Stimulated activated CD8-positive, alpha-beta memory T cell treated with anti-CD3 and anti-CD28 coated beads, Interleukin-15, amount 100 ng/mL, for 48 hours (primary cell): ENCODE measurements at places on chromosomes 6 and 20.

DNA sequence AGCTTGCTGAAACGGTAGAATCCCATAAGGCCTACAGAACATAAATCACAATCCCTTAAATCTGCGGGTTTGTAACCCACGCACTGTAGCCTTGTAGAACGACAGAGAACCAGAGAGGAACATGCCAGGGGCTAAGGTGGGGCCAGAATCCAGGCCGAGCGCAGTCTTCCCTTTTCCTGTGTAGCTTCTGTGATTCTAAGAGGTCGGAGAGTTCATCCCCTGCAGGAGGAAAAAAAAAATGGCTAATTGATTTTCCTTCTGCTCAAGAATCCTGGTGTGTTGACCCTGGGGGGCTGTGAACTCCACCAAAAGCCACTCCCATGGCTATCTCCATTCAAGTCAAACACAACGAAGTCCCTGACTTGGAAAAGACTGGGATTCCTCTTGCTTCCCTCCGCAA lies 96.3 kb downstream of the SPTLC3 start:
- no peak for DNase-seq

GRCh38 chr6:116010790-116011401 lies 49.8 kb downstream of the FRK start:
- peak; percentile 19 for DNase-seq

DNA sequence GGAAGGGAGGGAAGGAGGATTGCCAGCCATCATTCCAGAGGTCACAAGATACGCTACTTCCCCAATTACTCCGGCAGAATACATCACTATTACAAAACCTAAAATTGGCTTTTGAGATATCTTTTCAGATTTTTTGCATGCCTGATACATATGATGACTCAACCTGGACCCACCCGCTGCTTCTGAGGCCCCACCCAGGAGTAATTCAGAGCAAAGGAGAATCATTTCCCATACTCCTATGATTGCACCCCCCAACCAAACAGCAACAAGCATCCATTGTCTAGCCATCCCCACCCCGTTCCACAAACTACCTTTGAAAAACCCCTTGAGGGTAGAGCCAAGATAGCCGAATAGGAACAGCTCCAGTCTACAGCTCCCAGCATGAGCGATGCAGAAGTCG lies 163.5 kb upstream of the GJE1 start:
- DNase-seq: no peak

DNA sequence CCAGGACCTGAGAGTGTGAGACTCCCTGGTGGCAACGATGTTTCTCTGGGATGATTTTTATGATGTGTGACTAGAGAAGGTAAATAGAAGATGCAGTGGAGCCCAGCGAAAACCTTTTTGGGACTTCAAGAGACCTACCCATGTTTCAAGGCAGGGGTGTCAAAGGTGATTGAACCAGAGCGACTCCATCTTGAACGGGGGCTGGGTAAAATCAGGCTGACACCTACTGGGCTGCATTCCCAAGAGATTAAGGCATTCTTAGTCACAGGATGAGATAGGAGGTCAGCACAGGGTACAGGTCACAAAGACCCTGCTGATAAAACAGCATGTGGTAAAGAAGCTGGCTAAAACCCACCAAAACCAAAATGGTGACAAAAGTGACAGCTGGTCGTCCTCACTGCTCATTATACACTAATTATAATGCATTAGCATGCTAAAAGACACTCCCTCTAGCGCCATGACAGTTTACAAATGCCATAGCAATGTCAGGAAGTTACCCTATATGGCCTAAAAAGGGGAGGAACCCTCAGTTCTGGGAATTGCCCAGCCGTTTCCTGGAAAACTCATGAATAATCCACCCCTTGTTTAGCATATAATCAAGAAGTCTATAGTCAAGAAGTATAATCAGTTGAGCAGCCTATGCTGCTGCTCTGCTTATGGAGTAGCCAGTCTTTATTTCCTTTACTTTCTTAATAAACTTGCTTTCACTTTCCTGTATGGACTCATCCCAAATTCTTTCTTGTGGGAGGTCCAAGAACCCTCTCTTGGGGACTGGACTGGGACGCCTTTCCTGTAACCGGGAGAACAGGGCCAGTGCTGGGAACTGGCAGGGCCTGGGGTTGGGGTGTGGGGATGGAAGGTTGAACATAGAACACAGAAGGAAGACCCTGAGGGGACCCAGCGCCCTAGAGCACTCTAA lies 526.4 kb downstream of the QKI start:
- no peak for DNase-seq

DNA sequence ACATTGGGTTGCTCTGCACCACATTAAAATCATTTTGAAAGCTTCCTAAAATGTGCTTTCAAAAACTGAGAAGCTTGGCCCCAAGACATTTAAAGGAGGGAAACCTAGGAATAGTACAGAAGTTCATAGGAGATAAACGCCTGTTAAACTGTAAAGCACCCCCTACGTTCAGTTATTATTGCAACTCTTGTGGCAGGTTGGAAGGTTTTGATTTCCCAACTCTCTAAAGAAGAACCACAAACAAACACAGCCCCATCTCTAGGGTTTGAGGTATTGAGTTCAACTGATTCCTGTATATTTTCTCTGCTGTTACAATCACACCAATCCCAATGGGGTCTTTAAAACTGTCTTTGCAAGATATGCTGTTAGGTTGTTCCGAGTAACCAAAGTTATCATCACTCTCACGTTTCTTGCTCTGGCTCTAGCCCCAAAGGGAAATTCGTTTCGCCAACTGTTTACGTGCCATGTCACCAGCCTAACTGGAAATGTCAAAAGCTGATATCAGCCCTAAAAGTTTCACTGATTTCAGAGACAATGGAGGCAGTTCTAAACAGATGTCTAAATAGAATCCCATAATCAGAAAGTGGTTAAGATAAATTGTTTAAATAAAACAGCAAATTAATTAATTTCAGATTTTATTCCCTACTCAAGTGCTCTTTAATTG lies 12.1 kb downstream of the TFAP2A start:
- DNase-seq: no peak

DNA sequence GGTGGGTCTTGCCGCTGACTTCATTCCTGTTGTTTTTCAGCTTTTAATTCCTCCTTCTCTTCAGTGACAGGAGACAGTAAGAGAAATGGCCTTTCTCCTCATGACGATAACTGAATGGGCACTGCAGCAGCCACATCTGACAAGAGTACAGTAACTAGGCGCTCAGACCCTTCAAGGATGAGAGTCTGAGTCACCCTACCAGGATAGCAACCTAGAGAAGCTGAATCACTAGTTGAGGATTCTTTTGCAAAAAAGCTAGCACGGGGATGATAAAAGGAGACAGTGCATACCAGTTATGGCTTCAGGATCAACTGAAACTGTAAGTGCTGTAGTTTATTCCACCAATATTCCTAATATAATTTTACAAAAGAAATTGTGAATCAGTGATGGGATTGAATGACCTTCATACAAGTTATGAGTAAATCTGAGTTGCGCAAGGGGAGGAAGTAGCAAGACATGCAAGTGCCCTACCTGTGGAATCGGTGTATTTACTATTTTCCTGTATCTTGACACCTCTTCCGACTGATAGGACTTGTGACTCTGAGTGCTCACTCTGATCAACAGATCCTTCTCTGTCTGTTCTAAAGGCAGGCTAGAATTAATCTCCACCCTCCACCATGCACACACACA lies 161.8 kb upstream of the GRIK2 start:
- DNase-seq: no peak

- DNase-seq: no peak
Measured at GRCh38 chr6:145271577-145271976, 463.7 kb downstream of the EPM2A start.

DNA sequence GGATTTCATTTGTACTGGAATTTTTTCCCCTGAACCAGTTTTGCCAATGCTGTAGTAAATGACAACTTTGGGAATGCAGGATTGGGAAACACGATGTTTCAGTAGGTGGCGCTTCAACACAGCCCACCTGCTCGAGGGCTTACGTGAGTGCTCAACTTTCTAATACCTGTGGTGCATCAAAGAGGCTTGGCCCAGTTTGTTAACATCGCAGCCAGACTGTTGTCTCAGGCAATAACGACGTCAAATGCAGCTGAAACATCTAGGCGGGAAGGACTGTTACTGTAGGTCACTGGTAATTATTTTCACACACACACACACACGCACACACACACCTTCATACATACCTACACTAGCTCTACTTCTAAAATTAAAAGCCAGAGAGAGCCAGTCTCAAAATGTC lies 815.5 kb upstream of the SLC35B3 start:
- DNase-seq: no peak
